Stimulated activated CD8-positive, alpha-beta memory T cell treated with anti-CD3 and anti-CD28 coated beads, Interleukin-7, amount 100 ng/mL, for 48 hours (primary cell): ENCODE measurements at places on chromosomes 1 and 21.

DNA sequence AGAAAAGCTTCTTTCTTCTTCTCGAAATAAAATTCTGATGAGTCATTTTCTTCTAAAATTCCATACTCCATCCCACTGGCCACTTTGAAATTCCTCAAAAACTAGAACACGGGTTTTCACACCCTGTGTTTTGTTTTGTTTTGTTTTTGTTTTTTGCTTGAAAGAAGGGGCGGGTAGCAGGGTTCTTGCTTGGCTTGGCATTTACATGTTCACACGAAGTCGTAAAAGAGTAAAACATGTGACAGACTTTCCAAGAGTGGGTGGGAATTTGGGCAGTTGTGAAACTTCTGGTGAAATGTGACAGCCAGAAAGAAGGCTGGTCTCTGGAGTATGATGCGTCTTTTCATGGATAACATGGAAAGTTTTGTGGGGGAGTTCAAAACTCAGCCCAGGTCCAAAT lies 47.1 kb upstream of the FMN2 start:
- DNase-seq, result no peak

DNA sequence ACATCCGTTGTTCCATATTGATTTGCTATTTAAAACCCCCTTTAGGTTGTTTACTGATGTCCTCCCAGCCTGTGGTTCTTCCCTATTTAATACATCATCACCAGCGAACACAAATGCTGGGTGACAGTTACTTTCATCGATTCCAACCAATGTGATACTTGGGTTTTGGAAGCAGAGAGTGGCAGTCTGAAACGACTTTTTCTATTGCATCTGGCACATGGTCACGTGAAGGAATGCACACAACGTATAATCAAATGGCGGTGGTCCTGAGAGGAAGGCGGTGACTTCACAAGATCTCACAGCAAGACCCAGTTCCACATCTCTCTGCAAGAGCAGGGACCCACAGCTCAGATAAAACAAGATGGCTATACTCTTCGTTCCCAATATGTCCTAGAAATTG lies 213.9 kb downstream of the DSCAM start:
- DNase-seq, result no peak

DNA sequence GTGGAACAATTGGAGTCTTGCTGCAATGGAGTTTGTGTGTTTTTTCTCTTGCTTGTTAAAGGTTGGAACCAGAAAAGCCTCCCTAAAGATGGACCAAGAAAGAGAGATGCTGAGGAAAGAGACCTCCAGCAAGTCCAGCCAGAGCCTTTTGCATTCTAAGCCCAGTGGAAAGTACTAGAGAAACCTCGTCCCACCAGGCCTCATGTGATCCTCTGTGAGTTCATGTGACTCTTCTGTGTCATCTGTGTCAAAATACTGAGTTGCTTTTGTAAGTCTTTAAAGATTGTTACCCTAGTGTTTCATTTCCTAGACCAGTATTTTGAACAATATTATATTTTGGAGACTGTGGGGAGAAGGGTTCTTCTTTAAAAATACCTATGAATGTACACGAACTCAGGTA lies 12.5 kb upstream of the EFHD2 start:
- no peak for DNase-seq

- DNase-seq, result no peak
Observed at GRCh38 chr1:220084460-220084859, 5.1 kb downstream of the BPNT1 start.

DNA sequence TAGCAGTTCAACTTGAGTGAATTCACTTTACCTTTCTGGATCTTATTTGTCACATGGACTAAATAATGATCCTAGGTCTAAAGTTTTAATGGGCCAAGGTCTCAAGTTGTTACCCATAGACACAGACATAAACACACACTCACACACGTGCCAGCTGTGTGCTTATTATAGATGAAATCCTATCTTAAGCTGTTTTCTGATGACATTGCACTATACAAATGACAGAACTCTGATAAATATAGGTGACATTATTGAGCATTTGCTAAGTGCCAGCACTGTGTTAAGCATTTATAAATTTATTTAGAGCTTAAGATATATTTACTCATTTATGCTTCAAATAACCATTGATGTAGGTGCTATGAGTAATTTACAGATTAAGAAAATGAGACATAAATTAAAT lies 474.4 kb upstream of the NR5A2 start:
- DNase-seq, result no peak

DNA sequence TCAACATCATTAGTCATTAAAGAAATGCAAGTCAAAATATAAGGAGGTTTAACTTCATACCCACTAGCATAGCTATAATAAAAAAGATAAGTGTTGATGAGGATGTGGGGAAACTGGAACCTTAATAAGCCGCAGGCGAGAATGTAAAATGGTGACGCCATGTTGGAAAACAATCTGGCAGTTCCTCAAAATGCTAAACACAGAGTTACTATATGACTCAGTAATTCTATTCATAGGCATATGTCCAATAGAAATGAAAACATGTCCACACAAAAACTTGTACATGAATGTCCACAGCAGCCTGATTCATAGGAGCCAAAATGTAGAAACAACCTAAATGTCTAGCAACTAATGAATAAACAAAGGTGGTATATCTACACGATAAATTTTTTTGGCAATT lies 23.2 kb downstream of the DDX59 start:
- no peak for DNase-seq

DNA sequence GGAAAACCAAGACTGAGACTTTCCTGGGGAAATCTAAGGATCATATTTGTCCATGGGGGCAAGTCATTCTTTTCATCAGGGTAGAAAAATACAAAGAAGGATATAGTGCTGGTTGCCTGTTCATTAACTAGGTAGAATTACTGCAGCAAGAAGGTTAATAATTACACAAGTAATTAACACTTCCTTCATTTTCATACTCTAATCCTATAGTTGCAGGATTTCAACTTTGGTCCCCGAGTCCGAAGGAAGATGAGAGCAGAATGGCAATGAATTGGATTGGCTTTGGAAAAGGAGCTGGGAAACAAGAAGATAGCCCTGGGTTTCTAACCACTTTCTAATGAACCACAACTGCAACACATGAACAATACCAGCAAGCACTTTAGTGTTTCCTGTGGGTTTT lies 199.2 kb upstream of the ESRRG start:
- no peak for DNase-seq

DNA sequence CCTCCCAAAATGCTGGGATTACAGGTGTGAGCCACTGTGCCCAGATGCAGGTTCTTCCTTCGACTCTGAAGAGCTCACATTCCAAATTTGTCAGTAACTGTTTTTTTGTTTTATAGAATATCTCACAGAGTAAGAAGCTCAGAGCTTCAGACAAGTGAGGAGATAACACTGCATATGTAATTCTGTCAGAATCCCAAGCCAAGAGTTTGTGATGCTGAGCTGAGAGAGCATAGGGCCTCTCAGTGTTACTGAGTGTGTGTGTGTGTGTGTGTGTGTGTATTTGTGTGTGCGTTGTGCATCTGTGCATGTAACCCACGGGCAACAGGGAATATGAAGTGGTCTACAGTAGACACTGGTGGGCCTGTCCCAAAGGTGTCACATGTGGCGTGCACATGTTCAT lies 15.2 kb upstream of the TNR start:
- DNase-seq, result no peak

DNA sequence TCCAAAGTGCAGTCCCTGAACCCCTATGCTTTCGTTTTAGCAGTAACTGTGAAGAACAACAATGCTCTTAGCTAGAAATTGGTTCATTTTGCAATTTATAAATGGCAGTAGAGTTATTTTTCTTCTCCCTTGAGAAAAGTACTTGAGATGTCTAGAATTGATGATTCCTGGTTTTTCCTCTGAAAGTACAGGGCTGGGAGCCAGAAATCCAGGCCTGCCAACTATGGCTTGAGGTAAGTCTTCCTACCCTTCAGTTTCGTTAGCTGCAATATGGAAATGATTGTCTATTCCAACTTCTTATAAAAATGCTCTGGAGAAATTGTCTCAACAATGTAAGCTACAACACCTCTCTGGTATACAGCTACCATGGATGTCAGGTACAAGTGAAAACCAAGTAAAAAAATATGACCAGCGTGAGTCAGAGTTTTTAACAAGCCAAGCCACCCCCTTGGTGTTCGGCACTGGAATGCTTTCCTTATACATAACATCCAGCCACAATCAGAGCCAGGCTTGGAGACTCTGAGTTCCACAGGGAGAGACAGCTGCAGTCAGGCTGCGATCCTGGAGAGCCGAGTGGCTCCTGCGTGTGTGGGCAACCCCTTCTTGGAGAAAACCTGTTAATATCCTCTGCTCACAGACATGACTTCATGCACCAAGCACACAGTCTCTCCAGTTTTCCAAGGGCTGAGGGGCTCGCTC lies 22.0 kb downstream of the TSPAN2 start:
- no peak for DNase-seq

DNA sequence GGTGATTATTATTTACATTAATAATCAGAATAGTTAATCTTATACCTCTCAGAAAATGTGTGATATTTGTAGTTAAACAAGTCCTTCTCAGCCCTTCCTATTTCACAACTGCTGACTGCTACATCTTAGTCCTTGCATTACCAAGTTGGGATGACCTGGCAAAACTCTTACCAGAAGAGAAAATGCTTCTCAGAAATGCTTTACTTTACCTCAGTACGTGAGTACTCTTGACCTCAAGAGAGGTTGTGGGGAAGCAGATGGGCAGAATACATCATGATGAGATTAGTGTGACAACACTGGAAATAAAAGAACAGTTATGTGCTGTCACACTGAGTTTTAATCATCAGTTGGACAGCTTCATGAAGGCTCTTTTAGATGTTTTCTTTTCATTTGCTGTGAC lies 16.2 kb downstream of the CFAP126 start:
- no peak for DNase-seq
